ENCODE measurements at places on chromosomes 12 and 14.

DNA sequence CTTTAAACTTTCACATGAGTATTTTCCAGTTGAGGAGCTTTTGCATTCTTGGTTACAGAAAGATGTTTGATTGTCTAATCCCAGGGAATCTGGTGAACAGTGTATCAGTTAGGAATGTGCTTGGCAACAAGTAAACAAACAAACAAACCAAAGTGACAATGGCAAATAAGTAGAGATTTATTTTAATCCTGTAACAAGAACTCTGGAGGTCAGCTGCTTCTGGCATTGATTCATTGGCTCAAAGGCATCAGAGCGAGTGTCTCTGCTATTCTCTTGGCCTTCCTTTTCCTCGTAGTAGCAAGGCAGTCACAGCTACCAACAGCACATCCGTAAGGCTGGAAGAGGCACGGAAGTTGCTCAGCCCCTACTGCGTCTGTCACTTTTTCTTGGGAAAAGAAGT is 37.2 kb downstream of the CRADD start:
- DNase-seq = no peak

DNA sequence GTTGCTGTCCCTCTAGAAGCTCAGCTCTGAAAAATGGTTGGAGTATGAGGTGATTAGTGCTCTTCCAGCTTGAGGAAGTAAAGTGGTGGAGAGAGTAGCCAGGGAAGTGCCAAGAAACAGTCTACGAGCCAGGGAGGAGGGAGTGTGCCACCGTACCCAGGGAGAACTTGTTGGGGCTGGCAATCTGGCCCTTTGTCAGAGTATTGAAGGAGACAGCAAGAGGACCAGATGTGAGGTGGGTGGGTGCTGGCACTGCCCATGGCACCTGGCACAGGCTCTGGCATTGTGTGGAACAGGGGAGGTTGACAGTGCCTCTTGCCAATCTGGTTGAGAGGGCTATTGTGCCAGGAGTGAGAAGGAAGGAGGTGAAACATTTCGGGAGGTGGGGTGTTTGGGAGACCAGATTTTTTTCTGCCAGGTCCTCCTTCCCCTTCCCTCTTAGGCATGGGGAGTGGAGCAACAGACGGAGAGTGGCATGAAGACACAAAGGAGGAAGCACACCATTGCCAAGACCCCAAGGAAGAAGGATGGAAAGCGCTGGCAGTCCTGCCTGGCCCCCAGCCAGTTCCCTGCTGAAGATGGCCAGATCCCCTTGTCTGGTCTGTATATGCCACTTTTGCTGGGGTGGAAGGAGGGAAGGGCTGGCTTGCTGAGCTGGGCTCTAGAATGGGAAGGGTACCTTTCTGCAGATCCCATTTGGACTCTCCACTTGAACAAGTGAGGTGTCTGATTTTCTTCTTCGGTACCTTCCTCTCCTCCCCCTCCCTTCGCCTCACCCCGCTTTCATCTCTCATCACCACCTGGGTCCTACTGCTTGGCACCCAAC is 37.5 kb downstream of the ZFHX2 start:
- DNase-seq = peak; percentile 56

- DNase-seq = no peak
Observed at GRCh38 chr12:44847888-44848702, 28.0 kb downstream of the NELL2 start.

DNA sequence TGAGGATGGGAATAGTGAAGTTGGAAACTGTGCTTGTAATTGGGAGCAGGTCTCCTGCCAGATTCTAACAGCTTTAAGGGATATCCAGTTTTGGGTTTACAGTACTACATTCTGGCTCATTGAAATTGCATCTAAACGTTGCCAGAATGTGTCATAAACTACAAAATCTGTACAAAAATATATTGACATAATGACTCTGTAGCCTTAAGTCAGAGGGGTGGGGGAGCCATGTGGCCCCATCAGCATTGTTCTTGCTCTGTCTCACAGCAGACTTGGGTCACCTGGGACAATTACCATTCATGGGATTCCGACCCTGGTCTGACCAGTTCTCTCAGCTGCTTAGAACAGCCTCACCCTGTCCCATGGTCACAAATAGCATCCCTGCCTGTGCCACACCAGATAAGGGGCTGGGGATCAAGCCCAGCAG is 43.3 kb upstream of the MED13L start:
- no peak for DNase-seq

- DNase-seq = no peak
Observed at GRCh38 chr12:74732826-74733225, 195.2 kb downstream of the ATXN7L3B start.

DNA sequence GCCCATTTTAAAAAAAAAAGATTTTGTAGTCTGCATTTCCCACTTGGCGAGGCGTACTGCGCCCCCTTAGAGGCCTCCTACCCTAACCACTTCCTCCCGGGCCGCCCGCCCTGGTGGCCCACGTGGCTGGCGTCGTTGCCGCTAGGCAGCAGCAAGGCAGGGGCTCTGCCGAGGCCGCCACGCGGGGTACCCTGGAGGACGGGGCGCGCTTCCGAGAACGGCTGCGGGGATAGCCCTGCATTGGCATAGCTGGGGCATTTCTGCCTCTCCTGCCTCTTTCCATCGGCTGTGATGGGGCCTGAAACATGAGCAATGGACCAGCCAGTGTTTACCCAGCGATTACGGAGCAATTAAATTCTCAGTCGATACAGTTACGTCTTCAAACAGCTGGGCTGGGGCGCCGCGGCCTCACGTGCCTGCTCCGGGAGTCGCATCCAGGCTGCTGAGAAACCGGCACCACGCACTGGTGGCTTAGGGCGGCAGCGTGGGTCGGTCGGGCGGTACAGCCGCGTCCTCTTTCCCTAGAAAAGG is 38.0 kb downstream of the IQSEC3 start:
- DNase-seq = no peak

DNA sequence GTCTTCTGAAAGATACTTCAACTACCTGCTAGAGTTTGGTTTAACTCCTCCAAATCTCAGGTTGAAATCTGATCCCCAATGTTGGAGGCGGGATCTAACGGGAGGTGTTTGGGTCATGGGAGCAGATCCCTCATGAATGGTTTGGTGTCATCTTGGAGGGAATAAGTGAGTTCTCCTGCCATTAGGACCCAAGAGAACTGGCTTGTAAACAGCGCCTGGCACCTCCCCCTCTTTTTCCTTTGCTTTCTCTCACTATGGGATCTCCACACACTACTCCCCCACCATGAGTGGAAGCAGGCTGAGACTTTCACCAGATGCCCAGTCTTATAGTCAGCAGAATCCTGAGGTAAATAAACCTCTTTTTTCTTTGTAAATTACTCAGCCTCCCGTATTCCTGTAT is 2.5 kb downstream of the CNIH1 start:
- DNase-seq = no peak

GRCh38 chr12:72338437-72338836 is 66.3 kb downstream of the TRHDE start:
- no peak for DNase-seq

- no peak for DNase-seq
Observed at GRCh38 chr12:30580344-30580743, 115.3 kb downstream of the IPO8 start.

DNA sequence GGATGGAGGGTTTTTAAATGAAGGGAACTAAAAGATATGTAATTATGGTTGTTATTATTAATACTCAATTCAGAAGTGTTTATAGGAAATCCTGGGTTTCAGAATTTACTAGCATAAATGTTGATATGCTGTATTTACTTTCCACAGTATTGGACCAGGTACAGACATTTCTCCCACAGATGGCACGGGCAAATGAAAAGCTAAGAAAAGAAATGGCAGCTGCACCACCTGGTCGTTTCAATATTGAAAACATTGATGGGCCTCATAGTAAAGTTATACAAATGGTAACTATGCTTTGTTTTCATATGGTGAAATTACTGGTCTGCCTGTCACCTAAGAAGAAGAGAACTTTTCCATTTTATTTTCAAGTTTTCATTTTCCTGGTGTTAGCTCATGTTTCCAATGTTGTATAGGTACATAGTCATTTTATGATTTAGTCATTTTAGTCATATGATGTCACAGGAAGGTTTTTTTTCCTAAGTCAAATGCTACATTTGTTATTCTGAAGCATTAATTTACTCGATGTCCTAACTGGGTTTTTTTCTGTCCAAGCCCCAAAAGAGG is 5.5 kb downstream of the NOPCHAP1 start:
- no peak for DNase-seq

DNA sequence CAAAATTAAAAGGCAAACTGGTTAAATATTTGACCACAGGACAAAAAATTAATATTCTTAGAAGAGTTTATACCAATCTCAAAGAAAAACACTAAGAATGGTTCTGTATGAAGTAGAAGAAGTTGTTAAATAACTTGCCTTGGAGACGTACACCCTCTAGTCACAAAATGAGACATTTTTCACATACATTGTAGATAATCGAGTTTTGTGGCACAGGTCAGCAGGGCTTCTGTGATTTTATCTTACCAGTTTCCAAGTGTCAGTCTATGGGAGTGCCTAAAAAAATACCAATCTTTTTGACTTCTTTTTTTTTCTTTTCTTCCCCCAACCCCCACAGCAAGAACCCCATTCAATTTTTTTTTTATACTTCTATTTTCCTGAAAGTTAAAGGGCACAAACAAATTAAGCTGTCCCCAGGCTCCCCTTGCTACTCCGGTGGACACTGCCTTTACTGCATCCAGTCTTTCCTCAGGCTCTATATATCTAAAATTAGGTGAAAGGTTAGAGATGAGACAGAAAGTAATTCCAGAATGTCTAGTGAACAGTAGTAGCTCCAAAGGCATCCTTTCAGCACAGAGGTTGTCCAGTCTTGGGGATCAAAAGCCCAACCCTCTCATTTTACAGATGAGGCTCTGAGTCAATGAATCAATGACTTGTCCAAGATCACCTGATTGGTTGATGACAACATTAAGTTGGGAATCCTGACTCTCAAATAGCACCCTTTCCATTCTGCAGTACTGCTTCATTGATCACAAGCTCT is 6.2 kb downstream of the LIMA1 start:
- DNase-seq = no peak

Measured in putamen (tissue), 1 donor.